ENCODE measurements at places on chromosomes 7 and 10.

DNA sequence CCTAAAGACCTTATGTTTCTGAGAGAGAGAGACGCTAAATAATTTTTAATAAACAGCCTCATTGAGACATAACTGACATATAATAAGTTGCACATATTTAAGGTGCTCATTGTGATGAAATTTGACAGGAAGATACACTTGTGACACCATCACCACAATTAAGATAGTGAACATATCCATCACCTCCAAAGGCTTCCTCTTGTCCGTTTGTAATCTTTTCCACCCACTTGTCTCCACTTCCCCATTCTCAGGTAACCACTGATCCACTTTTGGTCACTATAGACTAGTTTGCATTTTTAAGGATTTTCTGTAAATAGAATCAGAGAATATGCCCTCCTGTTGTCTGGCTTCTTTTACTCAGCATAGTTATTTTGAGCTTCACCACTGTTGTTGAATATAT is 195.1 kb upstream of the WDR11 start:
- DNase-seq: no peak

DNA sequence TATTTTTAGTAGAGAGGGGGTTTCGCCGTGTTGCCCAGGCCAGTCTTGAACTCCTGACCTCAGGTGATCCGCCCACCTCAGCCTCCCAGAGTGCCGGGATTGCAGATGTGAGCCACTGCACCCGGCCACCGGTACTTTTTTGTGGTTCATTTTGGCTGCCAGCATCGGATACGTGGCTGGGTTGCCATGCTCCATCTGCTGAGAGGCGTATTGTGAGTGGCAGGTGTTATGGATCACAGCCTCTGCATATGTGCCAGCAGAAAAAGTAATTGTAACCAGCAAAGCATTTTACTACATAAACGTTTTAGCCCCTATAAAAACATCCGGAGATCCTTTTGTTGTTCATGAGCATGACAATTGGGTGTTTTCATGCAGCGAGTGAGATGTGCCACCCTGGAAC is 7.1 kb downstream of the FOXK1 start:
- DNase-seq: no peak

DNA sequence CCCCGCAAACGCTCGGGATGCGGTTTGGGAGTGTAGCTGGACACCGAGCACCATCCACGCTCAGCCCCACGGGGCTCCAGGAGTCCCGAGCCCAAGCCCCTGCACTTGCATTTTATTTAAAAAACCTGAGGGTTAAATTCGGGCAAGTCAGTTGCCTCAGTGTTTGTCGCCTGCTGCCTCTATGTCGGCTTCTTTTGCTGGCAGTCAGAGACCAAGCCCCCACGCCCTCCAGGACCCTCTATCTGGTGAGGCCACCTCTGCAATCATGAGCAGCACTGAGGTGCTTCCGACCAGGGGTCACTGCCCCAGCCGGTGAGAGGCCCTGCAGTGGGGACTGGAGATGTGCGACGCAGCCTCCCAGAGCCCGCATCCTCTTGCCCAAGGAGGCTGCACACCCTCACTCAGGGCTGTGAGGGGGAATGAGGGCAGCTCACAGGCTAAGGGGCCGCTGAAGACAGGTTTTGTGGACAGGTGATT is 13.3 kb upstream of the ZNF273 start:
- DNase-seq: no peak

GRCh38 chr7:16851829-16852228 is 30.0 kb downstream of the AGR3 start:
- DNase-seq: no peak

DNA sequence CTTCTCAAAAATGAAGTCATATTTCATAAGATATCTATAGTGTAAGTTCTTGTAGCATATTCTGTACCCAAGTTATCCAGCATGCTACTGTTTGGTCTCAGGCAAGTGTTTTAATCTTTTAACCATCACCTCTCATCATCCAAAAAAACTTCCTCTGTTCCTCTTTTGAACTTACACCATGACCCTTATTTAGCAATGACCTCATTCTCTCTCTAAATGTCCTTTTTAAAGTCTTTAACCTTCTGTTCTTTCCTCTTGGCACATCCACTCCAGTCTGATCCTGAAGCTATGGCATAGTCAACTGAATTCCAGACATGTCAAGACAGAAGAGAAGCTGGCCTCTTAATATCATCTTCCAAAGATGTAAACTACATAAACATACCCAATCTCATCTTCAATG is 26.2 kb downstream of the PPP3CB start:
- no peak for DNase-seq

All from stimulated activated CD8-positive, alpha-beta memory T cell treated with anti-CD3 and anti-CD28 coated beads, Interleukin-2, amount 100 ng/mL, for 1 hour (primary cell).